ENCODE measurements at places on chromosomes 2 and 18. TPM values are rescaled to one million over a fixed set of nuclear protein-coding genes. Genes with fewer than 3 reads are reported as not detected.

DNA sequence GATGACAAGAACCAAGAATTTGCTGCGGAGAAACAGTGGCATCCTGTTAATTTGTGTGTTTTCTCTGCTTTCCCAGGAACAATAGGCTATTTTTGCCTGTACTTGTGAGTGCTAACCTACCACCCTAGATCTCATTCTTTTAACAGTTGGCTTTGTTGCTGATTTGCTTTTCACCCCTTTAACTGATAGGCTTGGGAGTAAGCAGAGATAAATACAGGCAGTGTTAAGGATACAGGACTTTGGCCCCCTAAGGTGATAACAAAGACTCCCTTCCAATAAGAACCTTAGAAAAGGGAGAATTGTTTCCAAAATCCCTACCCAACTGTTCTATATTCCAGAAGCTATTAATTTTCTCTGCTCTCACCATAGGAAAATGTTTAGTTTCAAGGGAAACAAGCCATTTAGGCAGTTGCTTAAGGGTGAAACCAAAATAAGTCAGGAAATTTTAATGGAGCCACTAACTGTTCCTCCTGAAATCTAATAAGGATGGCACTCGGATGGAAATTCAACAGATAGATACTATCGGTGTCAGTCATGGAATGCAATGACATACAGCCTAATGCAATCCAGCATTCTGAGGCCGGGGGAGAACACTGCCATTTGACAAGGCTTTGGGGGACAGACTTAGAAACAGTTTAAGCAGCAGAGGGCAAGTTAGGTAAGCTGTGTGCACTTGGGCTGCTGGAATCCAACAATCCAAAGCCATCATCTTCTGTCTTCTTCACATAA is 238.8 kb downstream of the RNF152 start:
- no peaks in the 10 kb centered on the region for H3K27me3 ChIP-seq
- H3K4me3 ChIP-seq, result no peak overlapping the region

DNA sequence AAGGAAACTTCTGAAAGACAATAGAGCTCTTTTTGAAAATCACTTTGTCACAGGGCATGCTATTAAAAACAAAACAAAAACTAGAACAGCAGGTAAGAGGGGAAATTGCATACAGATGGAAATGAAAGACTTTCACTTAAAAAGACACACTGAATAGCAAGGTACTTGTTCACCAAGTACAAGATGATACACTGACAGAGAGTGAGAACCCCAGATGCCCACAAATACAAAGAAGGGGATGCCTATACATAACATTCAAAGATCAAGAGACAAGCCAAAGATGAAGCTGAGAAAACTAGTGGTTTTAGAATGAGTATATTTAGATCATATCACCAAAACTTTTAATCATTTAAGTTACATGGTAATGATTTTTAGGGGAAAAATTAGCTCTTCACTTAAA is 60.7 kb downstream of the ASXL2 start:
- H3K27ac ChIP-seq, result no peak overlapping the region
- DNase-seq, result no peak
- no peaks in the 10 kb centered on the region for H3K27me3 ChIP-seq
- H3K4me3 ChIP-seq, result no peak overlapping the region
- H3K36me3 ChIP-seq, result peaks cover 4% of the 10 kb centered on the region

DNA sequence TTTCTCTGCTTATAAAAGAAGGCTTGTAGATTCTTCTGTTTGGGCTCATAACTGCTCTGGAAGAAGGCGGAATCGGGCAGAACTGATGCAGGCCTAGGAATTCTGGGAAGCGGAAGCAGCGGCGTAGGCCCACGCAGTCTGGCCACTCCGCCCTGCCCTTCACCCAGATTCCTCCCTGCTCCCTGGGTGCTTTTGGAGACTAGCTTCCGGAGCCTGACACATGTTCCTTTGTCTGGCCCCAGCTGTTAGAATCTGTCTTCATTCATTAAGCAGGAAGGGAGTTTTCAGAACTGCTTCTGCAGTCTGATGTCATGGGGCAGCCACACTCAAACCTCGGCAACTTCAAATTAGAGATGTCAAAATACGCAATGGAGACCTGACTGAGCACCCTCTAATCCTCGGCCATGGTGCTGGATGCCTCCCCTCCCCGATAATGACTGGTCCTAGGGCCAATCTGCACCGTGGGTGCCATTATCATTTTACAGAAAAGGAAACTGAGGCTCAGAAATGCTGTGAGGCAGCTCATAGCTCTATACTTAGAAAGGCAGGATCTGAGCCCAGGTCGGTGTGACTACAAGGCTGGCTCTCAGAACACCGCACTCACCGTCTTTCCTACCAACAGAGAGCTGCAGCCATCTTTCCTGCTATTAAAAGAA is 275.7 kb downstream of the MYCN start:
- no peaks in the 10 kb centered on the region for H3K36me3 ChIP-seq
- no peak overlapping the region for H3K4me3 ChIP-seq
- no peaks in the 10 kb centered on the region for H3K27me3 ChIP-seq
- H3K4me1 ChIP-seq, result peaks cover 19% of the 10 kb centered on the region

DNA sequence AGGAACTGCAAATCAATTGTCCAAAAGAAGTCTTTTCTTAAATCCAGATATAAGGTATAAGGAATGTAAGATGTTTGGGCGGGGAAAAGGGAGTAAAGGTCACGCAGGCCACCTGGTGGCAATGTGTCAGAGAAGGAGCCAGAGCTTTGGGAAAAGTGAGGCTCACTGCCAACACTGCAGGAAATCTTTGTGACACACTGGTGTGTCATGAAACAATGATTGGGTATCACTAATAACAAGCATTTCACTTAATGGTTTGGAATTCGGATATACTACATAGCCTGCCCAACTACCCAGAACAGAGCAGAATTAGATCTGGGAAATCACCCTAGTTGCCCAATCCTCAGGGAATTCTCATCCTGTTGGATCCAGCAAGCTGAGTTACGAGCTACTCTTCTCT is 61.0 kb downstream of the RBMS1 start:
- peaks cover 14% of the 10 kb centered on the region for H3K4me1 ChIP-seq
- H3K4me3 ChIP-seq, result no peak overlapping the region
- no peak overlapping the region for H3K27ac ChIP-seq
- no peaks in the 10 kb centered on the region for H3K27me3 ChIP-seq

The CRACDL gene
- 6.2 TPM for total RNA-seq
